ENCODE measurements at places on chromosomes 2 and 18.

GRCh38 chr2:10546975-10547391, 98.9 kb upstream of the ODC1 start:
- no peak for DNase-seq

DNA sequence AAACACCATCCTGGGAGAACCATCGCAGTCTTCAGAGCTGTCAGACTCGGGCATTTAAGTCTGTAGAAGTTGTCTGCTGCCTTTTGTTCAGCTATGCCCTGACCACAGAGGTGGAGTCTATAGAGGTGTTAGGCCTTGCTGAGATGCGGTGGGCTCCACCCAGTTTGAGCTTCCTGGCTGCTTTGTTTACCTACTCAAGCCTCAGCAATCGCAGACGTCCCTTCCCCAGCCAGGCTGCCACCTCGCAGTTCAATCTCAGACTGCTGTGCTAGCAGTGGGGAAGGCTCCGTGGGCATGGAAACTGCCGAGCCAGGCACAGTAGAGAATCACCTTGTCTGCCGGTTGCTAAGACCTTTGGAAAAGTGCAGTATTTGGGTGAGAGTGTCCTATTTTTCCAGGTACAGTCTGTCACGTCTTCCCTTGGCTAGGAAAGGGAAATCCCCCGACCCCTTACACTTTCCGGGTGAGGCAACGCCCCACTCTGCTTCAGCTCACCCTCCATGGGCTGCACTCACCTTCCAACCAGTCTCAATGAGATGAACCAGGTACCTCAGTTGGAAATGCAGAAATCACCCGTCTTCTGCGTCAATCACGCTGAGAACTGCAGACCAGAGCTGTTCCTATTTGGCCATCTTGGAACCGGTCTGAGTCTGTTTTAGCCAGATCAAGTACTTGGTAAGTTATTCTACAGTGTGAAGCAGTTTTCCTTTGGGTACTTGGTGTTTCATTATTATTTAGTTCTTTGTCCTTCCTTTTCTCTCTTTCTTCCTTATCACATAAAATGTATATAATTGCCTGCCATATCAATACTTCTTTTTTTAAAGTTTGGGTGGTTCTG, 71.5 kb downstream of the CDC42EP3 start:
- DNase-seq, result no peak

DNA sequence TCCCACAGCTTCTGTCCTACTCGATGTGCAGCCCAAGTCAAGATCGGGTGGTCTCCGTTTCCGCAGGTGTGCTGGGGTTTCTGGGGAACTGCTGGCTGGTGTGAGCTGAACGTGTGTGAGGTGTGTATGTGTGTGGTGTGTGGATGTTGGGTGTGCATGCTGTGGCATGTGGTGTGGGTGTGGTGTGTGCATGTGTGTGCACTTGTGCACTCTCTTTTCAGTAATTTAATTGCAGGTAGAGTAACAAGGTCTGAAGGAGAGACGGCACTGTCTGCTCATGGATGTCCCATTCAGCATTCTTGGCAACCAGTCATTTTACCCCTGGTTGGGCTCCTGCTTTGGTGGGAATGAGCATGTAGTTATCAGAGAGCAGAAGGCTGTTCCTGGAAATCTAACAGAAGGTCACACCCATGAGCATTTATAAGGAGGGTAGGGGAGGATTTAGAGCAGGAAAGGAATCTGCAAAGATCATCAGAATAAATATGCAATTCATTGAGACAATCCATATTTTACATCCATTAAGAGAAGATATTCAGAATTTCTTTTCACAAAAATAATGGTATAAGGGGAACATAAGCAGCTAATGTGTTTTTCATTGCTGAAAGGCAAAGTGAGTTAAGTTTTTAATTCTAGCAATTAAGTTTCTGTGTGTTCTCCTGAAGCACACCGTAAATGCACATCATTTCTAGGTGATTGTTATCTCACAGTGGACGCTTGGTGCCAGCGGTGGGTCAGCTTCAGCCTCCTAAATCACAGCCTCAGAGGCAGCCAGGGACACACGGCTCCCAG, 60.7 kb downstream of the ADI1 start:
- DNase-seq, result no peak

GRCh38 chr2:10905862-10906143, 5.9 kb upstream of the KCNF1 start:
- no peak for DNase-seq

- no peak for DNase-seq
Measured at GRCh38 chr2:152542995-152543481, 174.2 kb downstream of the PRPF40A start.

GRCh38 chr2:32271063-32271462, 6.4 kb upstream of the NLRC4 start:
- no peak for DNase-seq

DNA sequence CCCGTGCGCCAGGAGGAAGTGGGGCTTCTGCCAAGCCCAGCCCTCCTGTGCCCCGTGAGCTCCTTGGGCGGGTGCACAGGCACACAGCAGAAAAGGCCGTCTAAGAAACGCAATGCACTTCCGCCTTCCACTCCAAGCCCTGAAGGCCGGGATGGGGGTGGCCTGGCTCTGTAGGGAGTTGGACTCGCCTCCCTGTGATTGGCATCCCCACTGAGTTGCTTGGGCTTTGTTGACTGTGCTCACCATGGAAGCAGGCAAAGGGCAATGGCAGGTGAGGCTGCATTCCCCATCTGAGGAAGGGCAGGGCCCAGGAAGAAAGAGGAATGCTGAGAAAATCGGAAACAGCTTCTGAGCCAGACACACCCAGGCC, 66.8 kb downstream of the CRACDL start:
- no peak for DNase-seq

DNA sequence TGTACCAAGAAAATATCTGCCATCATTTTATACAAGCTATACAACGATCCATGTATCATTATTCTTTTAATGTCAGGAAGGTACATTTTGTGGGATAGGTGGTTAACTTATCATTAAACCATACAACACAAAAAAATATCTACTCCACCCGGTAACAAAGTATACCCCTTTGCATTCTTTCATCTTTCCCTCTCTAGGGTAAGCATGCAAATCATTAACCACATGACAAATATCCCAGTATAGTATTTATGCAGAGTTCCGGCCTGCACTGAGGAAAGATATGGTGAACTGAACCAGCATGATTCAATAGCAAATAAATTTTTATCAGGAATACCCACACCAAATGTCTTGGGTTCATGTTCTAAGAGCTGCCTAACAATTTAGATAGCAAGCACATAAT, 22.5 kb upstream of the SULT1C2 start:
- DNase-seq, result no peak

GRCh38 chr2:48939232-48939631, 183.7 kb upstream of the LHCGR start:
- DNase-seq, result no peak

Measured in CMK (cell line).